HepG2 (cell line): ENCODE measurements at places on chromosomes 2 and 18.

DNA sequence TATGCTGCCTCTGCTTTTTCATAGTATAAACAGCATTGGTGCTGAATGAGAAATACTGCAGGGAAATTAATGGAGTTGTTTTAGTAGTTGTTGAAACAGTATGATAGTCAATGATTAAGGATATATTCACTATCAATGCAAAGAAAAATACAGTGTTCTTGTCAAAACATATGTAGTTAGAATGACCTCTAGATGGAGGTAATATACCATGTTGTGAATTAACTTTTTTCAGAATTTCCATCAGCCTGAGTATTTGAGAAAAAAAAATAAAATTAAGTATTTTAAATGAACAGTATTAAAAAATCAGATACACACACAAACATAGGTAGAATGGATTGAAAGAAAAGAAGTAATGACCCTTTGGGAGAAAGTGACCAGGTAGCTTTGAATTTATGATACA lies 59.5 kb downstream of the RMDN2 start:
- no peak for DNase-seq

DNA sequence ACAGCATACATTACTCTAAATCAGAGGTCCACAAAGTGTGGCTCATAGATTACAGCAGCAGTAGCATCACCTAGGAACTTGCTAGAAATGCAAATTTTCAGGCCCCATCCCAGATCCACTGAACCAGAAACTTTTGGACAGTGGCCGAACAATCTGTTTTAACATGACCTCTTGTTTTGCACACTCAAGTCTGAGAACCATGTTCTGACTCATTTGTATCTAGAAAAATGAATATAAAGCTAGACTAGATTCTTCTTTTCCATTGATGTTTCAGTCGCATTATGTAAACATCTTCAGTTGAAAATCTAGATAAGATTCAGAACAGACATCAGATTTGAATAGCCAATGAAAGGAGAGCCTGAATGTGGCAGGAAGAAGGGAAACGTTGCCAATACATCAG lies 608.8 kb downstream of the LRP1B start:
- DNase-seq: no peak

DNA sequence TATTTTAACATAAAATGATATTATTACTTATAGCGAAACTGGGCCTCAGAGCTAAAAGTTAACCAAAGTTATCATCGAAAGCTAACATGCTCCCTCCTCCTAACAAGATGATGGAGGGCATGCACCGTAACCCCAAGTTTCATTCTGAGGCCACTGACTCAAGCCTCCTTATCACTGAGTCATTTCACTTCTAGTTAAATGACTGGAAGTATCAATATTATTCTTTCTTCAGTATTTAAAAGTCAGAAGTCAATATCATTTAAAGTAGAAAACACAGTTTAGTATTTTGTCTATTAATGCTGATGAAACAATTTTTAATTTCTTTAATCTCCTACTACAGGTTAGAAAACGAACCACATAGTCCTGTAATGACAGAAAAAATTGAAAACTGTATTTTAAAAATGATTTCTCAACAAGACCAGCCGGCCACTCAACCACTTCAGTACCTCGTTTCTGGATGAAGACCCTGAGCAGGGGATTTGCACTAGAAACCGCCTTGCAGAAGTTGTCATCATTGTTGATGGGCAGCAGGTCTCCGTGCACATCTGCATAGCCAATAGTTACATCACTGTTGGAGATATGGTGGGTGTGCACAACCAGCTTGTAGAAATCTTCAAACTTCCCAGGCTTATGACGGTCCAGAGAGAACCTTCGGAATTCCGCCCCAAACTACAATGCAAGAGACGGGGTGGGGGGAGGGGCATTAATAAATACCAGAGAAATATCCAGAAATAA lies 44.9 kb downstream of the PARD6G start:
- no peak for DNase-seq

DNA sequence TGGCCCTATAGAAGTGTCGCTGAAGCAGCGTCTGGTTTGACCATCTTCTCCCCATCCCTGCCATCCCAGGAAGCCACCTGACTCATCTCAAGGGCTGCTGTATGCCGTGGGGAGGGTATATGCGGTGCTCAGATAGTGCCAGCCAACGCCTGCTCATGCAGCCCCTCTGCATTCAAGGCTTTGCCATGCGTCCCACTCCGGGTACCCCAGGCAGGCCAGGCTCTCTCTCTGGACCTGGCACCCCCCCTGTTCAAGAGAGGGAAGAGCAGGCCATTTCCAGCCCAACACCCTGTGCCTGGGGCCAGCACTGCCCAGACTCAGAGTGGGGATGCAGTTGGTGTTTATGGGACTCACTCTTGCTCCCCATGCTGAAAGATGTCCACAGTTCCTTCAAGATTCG lies 130.0 kb downstream of the GLI2 start:
- DNase-seq: no peak

GRCh38 chr18:24112874-24113615 lies 25.8 kb upstream of the CABYR start:
- peak; percentile 87 for DNase-seq

DNA sequence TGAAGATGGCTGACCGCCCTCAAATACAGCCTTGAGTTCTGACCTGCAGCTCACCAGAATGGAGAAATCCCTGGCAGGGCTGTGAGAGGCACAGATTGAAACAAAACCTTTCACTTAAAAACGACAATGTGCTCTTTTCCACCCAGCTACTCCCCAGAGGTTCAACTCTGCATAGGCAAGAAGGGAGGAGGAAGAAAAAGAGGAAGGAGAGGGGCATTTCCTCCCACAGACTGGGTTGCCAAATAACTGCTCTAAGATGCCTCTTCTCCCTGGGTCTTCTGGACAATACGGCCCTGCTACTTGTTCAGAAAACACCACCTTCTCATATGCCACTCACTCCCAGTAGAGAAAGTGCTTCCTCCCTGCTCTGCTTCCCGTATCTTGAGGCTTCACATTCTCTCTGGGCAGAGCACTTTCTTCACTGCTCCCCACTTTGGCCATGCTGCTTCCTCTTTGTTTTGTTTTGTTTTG lies 136.4 kb upstream of the SLC1A4 start:
- DNase-seq: no peak

- no peak for DNase-seq
Observed at GRCh38 chr2:38474021-38474456, 97.0 kb upstream of the ATL2 start.

GRCh38 chr2:1987379-1987778 lies 243.1 kb upstream of the PXDN start:
- DNase-seq: no peak
